ENCODE measurements at places on chromosomes 2 and 18.

- DNase-seq, result no peak
These were observed 30.7 kb upstream of the FANCL start for GRCh38 chr2:58271826-58272225.

GRCh38 chr2:128617661-128618060 lies 299.0 kb upstream of the HS6ST1 start:
- DNase-seq, result no peak

- DNase-seq, result peak; percentile 66
These were observed 89.4 kb upstream of the TAF1B start for GRCh38 chr2:9753665-9754531.

GRCh38 chr2:229401171-229401865 lies 130.2 kb upstream of the PID1 start:
- DNase-seq, result no peak

GRCh38 chr2:54606393-54606958 lies 117.0 kb upstream of the EML6 start:
- no peak for DNase-seq

DNA sequence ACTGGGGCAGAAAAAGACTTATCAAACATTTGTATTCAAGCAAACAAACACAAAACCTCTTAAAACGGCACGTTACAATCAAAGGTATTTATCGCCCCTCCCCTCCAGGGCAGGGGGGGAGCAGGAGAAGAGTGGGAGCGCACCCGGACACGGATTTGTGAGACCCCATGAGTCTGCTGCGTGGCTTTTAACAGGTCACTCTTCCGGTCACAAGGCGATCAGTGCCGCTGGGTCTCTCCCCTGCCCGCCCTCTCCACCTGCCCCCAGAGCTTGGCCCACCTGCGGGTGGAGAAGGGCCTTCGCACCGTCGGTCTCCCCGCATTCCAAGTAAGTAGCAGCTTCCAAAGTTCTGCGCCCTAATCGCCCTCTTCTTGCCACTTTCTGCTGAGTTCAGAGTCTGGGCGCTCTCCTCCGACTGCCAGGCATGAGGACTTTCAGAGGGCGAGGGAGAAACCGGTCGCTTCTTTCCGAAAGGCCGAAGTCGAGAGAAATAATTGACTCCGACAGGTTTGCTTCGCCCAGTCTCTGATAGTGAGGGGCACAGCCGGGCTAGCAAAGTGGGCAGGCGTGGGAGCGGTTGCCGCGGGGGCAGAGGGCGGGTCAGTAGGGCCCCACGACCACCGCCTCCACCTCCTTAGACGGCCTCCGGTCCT lies 800 bp downstream of the RPRM start:
- DNase-seq, result no peak

GRCh38 chr2:188787021-188787657 lies 187.0 kb upstream of the COL3A1 start:
- no peak for DNase-seq

DNA sequence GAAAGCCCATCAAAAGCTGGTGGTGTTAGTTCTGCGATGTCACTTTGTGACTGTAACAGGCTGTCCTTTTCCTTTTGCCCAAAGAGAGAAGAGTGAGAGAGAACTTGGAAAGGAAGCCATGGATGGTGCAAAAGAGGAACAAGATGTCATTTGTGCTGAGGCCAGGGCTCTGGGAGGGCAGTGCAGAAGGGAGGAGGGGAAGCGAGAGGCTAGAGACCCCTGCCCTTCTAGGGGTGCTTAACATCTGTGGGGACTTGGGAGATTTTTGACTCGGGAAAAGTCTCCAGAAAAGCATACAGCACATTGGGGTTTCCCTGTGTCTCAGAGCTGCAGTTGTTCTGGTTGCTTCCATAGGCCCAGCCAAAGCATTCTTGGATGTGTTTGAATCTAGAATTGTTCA lies 49.6 kb downstream of the ZBTB7C start:
- DNase-seq, result no peak

- no peak for DNase-seq
These were observed 138.9 kb upstream of the NRP2 start for GRCh38 chr2:205543262-205543843.

- no peak for DNase-seq
These were observed 478.4 kb upstream of the NRXN1 start for GRCh38 chr2:51510303-51510702.

DNA sequence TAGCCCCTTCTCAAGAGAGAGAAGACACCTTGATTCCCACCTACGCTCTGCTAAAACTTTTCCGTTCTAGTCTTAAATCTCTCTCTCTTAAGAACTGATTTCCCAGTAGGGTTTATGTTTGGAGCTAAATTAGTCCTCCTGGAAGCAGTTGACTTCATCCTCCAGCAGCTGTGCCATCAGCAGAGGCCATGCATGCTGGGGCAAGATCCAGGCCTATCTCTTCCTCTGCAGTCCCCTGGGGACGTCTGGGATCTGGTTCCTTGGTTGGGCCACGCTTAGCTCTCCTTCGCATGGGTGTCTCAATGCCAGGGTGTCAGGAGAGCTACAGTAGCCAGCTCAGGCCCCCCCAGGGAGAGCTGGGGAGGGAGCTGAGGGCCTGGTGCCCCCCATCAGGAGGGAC lies 49.7 kb downstream of the HPCAL1 start:
- DNase-seq, result no peak

- no peak for DNase-seq
These were observed 901.6 kb downstream of the EPHA4 start for GRCh38 chr2:220670511-220670910.

- DNase-seq, result no peak
These were observed 73.9 kb upstream of the TRIB2 start for GRCh38 chr2:12642859-12643258.

- DNase-seq, result no peak
These were observed 807.8 kb upstream of the CDH2 start for GRCh38 chr18:28984731-28985130.

DNA sequence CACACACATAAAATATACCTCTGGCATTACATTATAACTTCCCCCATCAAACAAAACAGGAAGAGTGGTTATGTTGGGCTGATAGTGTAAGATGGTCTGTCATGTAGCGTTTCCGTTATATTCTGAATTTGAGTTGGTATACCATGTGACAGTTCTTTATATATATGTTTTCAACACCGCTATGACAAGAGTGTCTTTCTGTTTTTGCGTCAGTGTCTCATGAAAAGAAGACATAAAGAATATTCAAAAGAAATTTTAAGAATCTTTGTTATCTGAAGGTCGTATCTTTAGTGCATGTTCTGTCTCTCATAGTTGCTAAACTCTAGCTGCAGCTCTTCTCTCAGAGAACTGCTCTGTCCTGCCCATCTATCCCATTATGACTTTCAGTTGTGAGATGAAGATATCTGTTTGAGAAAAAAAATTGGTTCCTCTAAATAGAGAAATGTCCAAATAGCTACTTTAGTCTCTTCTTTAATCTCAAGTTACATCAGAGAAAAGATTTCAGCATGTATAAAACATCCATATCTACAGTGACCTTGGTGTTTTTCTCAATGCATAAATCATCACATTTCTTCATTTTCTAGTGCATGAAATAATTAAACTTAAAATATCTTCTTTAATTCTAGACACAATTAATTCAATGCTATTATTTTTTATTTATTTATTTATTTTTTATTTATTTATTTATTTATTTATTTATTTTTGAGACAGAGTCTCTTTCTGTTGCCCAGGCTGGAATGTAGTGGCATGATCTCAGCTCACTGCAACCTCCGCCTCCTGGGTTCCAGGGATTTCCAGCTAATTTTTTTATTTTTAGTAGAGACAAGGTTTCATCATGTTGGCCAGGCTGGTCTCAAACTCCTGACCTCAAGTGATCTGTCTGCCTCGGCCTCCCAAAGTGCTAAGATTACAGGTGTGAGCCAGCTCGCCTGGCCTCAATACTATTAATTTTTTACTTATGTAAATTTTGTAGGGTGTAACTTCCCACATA lies 24.3 kb upstream of the PSME4 start:
- DNase-seq, result no peak

- no peak for DNase-seq
These were observed 6.4 kb upstream of the SLC8A1 start for GRCh38 chr2:40458271-40458794.

- DNase-seq, result no peak
These were observed 176.3 kb upstream of the NABP1 start for GRCh38 chr2:191501561-191502168.

- DNase-seq, result no peak
These were observed 4.8 kb upstream of the PARD6G start for GRCh38 chr18:80252136-80252535.

DNA sequence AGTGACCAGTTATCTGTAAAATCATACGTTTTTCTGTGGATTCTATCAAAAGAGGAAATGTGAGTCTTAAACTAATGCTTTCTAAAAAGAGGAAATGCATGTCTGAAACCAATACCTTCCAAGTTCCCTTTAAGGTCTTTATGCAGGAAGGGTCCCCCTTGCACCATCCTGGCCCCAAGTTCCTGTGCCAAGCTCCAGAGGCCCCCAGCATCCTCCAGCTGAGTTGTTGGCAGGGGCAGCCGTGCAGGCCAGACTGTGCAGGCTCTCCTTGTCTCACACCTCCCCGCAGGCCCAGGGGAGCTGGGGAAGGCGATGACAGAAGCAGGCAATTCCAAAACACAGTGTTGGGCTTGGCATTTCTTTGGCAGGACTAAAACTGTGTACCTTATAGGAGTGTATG lies 39.2 kb downstream of the DPYSL5 start:
- DNase-seq, result no peak

GRCh38 chr2:212107989-212108388 lies 430.6 kb downstream of the ERBB4 start:
- DNase-seq, result no peak

DNA sequence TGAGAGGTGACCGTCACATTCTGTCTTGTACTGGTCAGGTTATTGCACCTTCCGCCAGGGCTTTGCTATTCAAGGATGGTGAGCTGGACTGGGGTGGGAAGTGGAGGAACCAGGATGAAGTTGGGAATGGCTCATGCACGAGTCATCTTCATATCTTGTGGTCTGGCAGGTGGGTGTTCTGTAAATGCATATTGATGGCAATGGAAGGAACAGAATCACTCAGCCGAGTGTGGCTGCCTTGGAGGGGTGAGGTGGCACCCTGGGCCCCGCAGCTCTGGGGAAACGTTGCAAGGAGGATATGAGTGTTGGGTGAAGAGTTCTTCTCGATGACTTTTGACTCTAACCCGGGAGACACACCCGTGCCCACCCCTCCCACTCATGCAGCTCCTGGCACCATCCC lies 1.2 kb downstream of the NEU2 start:
- DNase-seq, result peak; percentile 19

- DNase-seq, result no peak
These were observed 3.2 kb downstream of the DSEL start for GRCh38 chr18:67513280-67513679.

DNA sequence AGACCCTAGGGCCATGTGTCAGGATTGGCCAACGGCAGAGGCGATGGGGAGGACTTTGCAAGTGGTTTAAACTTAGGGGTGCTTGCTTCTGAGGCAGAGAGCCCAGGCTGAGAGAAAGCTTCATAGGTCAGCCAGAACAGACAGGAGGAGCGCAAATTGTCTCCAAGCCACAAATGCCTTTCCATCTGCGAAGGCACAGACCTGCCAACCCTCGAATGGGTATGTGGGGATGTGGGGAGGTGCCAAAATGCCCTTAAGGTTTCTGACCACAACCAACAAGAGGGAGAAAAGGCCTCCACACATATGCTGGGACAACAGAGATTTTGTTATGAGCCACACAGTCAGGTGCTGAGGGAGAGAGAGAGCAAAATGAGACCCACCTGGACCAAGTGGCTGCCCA lies 283.6 kb downstream of the CYP26B1 start:
- DNase-seq, result no peak

GRCh38 chr18:35390951-35391700 lies 14.0 kb upstream of the ZNF396 start:
- no peak for DNase-seq

DNA sequence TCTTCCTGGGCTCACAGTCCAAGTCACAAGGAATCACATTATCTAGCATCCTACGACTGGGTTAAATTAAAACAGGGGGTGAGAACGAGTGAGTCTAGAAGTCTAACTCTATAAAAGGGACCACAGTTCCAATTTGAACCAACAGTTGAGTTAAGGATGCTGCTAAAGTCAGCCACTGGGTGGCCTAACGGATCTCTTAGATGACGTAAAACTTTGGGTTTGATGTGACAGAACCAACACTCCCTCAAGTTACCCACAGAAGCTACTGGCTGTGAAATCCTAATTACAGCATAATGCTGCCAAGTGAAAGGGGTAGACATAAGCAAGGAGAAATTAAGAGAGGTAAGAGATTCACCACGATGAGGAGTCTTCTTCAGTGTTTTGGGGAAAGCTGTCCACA lies 32.7 kb upstream of the RUFY4 start:
- no peak for DNase-seq
